ENCODE measurements at places on chromosomes 3 and 15. TPM values are rescaled to one million over a fixed set of nuclear protein-coding genes. Genes with fewer than 3 reads are reported as not detected.

FANCD2OS gene
- not detected for total RNA-seq

MAP1A gene
- total RNA-seq, result 27.6 TPM

P2RY1 gene
- total RNA-seq, result 7.9 TPM

MAP4 gene
- total RNA-seq, result 91.7 TPM

LEKR1 gene
- total RNA-seq, result 2.8 TPM

MAN2C1 gene
- total RNA-seq, result 154 TPM

TMEM207 gene
- total RNA-seq, result not detected

MBD4 gene
- 15.0 TPM for total RNA-seq

CDV3 gene
- total RNA-seq, result 107 TPM

OCA2 gene
- not detected for total RNA-seq

UACA gene
- 20.9 TPM for total RNA-seq

PLSCR5 gene
- not detected for total RNA-seq

ZMYND10 gene
- 11.4 TPM for total RNA-seq

TERC gene
- total RNA-seq, result 530 TPM

- DNase-seq, result no peak
Measured at GRCh38 chr3:146491303-146491702, 21.9 kb upstream of the PLSCR2 start.

- DNase-seq, result no peak
Measured at GRCh38 chr15:74519311-74519710, 21.7 kb upstream of the ARID3B start.

GRCh38 chr3:146250449-146251382, at the start of gene PLSCR4:
TSS of gene PLSCR4 (minus strand) at chr3:146251105. CDS start at chr3:146222071, 29,034 bp downstream.
- DNase-seq, result peak; percentile 80

DNA sequence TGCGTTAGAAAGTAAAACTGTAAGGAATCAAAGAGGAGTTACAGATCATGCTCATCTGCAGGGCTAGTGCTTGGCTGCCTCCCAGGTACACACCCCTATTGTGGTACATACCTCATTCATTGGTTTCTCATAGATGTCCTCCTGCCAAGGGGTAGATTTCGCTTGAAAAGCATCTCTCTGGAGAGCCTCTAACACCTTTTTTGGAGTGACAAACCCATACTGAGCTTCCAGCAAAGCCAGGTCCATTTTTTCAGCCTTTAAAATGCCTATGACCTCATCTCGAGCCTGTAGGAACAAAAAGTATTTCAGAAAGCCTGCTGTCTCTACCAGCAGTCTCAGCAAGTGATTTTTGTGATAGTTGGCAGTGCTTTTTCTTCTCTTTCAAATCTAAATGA, 112.1 kb downstream of the CMSS1 start:
- DNase-seq, result peak; percentile 64

DNA sequence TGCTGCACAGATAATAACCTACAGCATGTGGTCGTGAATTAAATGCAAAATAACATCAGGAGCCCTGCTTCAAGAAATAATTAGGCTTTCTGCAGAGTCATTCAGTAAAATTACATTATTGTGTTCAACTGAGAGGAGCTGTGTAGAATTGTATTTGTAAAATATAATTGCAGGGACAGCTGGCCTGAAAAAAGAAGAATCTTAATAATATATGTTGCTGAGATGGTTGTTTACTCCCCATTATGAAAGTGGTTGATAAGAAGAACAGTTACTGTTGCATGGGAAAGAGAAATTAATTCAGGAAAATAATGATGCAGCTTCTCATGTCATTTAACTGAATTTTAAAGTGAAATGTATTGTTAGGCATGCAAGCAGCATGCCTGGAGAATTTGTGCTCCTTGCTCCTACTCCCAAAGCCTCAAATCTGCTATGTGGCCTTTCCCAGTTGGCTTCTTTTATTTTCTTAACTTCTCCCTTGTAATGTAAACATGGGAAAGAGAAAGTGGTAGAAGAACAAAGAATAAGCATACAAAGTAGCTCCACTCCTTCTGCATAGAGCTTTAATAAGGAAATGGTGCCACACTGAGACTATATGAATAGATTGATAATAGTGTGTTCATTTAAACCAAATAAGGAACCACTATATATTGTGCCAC, 100.1 kb downstream of the VGLL3 start:
- DNase-seq, result no peak

GRCh38 chr3:32009101-32009500, 27.6 kb downstream of the ZNF860 start:
- no peak for DNase-seq

GRCh38 chr15:51359981-51360380, 18.5 kb downstream of the GLDN start:
- no peak for DNase-seq

DNA sequence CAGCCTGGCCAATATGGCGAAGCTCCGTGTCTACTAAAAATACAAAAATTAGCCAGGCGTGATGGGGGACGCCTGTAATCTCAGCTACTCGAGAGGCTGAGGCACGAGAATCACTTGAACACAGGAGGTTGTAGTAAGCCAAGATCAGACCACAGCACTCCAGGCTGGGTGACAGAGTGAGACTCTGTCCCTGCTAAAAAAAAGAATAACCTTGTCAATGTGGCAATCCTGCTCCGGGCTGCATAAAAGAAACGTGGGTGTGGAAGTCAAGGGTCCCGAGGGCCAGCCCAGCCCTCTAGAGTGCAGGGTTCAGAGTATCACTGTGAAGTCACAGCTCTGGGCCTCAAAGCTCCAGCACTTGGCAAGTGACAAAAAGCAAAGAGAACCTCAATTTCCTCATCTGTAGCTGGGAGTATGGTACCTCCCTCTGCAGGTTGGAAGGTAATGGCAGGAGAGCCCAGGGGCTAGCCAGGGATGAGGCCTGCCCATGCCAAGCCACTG, 73.5 kb upstream of the IQSEC1 start:
- no peak for DNase-seq

- DNase-seq, result no peak
Measured at GRCh38 chr3:2950159-2950558, 160.0 kb downstream of the IL5RA start.

- no peak for DNase-seq
Measured at GRCh38 chr3:111335512-111336303, 206.3 kb upstream of the CD96 start.

- no peak for DNase-seq
Measured at GRCh38 chr3:185763347-185764005, 61.4 kb downstream of the IGF2BP2 start.

- no peak for DNase-seq
Measured at GRCh38 chr3:52322466-52322865, 6.3 kb downstream of the DNAH1 start.

- DNase-seq, result no peak
Measured at GRCh38 chr15:83068054-83068453, 1.0 kb upstream of the BTBD1 start.

- no peak for DNase-seq
Measured at GRCh38 chr3:142884531-142884930, 4.4 kb downstream of the PCOLCE2 start.

GRCh38 chr3:152858170-152858800, 23.4 kb downstream of the P2RY1 start:
- no peak for DNase-seq

- DNase-seq, result no peak
Measured at GRCh38 chr3:192409838-192410683, 317.3 kb downstream of the FGF12 start.

GRCh38 chr3:73611176-73611575, 13.6 kb downstream of the PDZRN3 start:
- DNase-seq, result no peak

DNA sequence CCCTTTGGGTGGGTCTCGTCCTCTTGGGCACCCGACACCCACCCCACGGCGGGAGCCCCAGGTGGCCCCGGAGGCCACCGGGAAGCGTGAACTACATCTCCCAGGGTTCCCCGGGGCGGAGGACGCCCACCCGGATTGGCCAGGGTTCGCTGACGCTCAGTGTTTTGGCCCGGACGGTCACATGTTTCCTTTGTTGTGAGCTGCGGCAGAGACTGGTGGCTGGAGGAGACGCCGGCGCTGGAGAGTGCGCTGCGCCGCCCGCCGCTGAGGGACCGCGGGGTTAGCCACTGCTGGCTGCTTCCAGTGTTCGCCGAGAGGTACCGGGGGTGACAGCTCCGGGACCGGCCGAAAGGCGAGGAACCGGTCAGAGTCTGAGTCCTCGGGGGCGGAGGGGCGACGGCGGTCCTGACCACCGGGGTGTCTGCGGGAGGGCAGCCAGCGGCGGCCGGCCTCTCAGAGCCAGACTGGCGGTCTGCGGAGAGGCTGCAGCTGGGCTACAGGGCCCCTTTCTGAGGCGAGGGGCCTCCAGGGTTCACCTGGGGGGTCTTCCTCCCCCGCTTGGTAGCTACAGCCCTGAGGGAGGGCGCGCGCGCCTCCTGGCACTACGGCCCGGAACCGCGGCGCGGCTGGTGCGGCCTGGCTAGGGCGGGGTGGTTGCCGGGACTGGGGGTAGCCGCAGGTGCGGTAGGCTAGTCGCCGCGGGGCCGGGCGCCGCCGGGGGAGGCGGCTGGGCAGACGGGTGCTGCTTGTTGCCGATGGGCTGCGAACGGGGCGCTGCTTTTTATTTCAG, at the start of gene KLHL24:
Gene KLHL24, plus strand, starts transcription at position 193 of the 790 bp plus-strand sequence. CDS start 14,734 bp downstream, outside the sequence.
- DNase-seq, result peak; percentile 92

- DNase-seq, result no peak
Measured at GRCh38 chr3:181484026-181484425, 227.7 kb upstream of the SOX2 start.

GRCh38 chr15:34355241-34355640, 11.8 kb downstream of the LPCAT4 start:
- no peak for DNase-seq

GRCh38 chr3:108818404-108818803, 4.2 kb upstream of the TRAT1 start:
- no peak for DNase-seq

DNA sequence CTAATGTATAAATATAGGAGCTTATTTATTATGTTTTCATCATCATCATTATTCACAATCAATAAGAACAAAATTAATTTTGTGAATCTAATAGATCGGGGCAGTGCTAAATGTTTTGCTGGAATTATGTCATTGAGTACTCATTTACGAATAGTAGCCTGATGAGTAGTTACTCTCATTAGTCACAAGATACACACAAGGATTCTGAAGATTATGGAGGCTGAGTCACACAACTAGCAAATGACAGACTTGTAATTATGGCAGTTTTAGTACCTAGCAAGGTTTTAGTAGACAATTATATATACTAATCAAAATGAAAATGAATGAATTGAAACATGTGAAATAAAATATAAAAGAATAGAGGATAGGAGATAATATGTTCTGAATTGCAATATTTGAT, 954.2 kb downstream of the CADM2 start:
- DNase-seq, result no peak

DNA sequence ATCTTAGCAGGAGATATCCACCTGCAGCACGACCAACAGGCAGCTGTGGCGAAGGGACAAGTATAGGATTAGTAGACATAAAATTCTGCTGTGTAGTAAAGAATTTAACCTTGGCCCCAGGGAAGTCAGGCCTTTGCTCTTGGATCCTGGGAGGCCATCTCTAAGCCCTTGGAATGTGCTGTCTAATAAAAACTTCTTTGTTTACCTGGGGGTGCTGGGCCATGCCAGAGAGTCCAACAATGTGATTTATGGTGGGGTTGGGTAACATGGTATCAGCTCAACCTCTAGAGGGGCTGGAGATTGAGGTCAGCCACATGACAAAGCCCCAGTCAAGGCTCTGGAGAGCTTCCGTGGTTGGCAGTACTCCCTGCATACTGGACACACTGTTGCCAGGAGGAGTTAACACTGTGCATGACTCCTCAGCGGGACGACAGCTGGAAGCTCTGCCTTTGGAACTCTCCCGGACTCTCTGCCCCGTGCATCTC, 52.4 kb downstream of the HEG1 start:
- peak; percentile 67 for DNase-seq

- no peak for DNase-seq
Measured at GRCh38 chr15:87563869-87564268, 692.7 kb downstream of the NTRK3 start.

- peak; percentile 16 for DNase-seq
Measured at GRCh38 chr3:39962581-39962980, 153.2 kb downstream of the MYRIP start.

DNA sequence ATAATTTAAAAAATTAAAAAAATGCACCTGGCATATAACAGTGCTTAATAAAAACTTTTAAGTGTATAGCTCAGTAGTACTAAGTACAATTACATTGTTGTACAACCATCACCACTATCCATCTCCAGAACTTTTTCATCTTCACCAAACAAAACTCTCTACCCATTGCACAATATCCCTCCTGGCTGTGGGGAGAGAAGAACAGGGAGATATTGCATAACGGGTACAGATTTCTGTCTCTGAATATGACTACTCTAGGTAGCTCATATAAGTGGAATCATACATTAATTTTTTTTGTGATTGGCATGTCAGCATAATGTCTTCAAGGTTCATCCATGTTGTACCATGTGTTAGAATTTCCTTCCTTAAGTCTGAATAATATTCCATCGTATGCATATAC, 91.0 kb upstream of the PLAAT1 start:
- no peak for DNase-seq

DNA sequence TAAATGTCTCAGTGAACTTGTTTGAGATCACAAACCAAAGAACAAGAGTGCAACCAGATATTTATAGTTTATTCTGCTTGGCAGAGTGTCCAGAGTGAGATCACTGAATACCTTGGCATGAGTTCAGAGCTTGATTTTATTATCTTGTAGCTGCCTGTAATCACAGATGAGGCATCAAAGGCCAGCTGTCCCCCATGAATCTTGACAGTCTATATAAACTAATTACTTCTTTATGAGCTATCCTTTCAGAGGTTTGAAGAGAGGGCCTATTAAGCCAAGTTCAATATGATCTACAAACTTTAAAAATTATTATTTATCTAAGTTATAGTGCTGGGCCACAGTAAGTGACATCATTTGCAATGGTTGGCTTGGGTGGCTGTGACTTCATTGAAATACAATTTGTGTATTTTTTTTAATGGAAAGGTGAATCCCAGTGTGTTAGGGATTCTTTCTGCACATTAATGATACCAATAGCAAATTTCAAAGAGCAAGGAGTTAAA, 251.5 kb downstream of the CLSTN2 start:
- DNase-seq, result no peak

GRCh38 chr3:177263615-177264368, 66.5 kb upstream of the TBL1XR1 start:
- no peak for DNase-seq

DNA sequence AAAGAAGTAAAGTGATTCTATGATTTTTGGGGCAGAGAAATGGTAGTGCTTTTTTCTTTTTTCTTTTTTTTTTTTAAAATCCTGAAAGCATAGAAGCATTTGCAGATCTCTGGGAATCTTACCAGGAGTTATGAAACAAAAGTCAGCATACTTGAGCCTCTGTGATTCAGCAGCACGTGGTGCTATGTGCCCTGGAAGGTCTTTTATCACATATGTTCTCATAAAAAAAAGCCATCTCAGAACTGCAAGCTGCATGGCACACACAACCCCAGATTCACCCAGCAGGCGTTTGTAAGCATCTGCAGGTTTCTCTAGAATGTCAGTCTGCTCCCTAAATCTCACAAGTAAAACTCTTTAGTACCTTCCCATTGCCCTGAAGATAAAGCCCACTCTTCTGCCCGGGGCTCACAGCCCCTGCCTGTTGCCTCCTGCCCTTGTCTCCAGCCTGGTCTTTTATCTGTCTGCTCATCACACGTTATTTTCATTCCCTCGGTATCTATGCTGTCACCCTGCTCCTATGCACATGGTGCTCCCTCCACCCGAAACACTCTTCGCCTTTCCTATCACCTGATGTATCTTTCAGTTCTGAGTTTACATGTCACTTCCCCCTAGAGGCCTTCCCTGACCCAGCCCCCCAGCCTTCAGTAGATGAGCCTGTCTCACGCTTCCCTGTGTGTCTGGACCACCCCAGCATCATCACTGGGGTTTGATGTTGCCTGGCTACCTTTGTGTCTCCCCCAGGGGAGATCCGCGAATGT, 72.4 kb downstream of the CHDH start:
- DNase-seq, result peak; percentile 48
